Activated T-cell treated with anti-CD3 and anti-CD28 coated beads, Interleukin-2, amount 50 U/mL, for 1 hour (primary cell): ENCODE measurements at places on chromosomes 3 and 15.

DNA sequence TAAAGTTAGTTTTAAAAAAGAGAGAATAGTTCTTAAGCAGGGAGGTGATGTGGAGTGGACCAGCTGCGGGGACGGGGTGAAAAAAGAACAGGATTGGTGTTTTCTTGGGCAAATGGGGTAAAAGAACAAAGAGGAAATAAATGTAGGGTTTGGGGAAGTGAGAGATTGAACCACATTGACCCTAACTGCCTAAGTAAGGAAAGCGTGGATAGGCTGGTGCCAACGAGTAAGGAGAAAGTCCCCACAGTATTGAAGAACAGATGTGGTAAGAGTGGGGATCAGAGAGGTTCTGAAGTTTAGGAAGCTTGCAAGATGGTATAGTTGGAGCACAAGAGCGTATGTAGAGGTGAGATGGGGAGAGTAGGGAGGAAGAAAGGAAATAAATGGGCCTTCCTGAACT, 17.0 kb downstream of the IREB2 start:
- no peak for DNase-seq

DNA sequence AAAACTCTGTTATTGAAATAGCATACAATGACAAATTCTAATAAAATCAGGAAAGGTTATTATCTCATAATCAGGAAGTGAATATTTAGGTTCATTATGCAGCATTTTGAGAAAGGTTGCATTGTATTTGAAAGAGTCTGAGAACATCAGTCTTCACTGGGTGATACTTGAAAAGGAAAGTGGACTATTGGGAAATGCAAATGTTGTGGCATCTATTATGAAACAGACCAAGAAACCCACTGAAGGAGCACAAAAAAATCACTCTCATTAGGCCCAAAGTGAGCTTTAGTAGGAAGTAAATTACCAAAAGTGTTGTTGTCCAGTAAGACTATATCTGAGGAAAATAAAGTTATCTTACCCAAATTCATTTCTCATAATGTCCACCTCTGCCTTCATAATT, 90.8 kb downstream of the ZPLD1 start:
- no peak for DNase-seq

DNA sequence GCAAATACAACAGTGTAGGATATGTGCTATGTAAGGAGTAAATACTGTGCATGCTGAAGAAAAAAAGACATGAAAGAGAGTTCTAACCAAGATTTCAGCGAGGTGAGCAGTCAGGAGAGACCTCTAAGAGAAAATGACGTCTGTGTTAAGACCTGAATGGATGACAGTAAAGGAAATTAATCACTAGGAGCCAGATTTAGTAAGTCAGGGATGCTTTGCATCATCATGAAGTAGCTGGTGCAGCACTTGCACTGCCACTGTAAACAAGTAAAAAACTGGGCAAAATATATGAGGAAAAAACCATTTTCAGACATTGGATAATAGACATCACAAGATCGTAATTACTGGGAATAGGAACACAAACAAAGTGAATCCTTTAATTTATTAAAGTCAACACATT, 32.6 kb downstream of the RTP4 start:
- no peak for DNase-seq

- no peak for DNase-seq
Observed at GRCh38 chr3:162072656-162073164, 576.1 kb downstream of the OTOL1 start.

GRCh38 chr3:157318639-157319288, 117.9 kb upstream of the PTX3 start:
- DNase-seq = no peak

DNA sequence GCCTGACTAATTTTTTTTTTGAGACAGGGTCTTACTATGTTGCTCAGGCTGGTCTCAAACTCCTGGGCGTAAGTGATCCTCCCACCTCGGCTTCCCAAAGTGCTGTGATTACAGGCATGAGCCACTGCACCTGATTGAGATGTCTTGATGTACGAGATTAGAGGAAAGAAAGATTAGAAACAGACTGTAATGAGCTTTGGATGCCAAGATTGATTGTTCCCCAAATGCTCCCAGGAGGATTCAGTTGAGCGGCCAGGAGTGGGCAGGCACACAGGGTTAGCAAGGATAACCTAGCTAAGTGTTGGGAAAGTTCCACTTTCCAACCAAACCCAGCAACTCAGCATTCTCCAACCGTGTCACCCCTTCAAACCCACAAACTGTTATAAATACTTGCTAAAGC, 63.7 kb downstream of the SRGAP3 start:
- DNase-seq = no peak

DNA sequence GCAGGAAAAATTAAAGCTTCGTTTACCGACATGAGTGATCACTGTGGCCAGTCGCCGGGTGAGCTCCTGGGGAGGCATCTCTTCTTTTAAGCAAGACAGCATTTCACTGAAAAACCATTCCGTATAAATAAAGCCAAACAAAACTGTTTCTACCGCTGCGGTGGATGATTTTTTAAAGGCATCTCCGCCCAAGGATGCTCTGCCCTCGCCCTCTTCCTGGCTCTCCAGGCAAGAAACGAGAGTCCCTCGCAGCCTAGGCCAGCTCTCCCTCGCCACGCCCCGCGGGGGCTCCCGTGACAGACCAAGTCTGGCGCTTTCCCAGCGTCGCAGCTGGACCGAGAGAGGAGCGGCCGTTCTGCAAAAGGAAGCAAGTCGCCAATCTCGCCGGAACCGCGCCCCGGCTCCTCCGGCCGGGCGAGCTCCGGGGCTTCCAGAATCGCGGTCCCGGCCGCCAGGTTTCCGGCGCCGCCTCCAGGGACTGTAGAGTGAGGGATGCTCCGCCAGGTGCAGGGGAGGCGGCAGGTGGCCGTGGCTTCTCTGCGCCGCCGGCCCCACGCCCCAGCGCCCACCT, 458 bp downstream of the MCF2L2 start:
- no peak for DNase-seq

GRCh38 chr3:35505181-35505580, 134.1 kb upstream of the ARPP21 start:
- DNase-seq = no peak

GRCh38 chr3:164451072-164451910, 627.0 kb downstream of the SI start:
- no peak for DNase-seq

DNA sequence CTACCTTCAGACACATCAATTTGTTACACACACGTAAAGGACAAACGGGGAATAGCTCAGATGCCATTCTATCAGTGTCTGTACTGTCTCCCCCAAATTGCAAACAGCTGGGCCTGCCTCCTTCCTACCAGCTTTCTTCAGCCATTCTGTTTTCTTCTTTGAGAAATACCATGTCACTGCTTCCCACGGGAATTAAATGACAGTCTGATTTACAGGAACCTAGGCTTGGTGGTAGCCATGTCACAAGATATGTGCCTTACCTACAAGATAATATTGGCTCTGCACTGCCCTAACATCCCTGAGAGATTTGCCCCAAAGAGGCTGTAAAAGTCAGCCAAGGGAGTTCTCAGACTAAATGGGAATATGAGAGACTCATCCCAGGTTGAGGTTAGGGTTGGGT, 308.3 kb downstream of the LRTM1 start:
- no peak for DNase-seq

DNA sequence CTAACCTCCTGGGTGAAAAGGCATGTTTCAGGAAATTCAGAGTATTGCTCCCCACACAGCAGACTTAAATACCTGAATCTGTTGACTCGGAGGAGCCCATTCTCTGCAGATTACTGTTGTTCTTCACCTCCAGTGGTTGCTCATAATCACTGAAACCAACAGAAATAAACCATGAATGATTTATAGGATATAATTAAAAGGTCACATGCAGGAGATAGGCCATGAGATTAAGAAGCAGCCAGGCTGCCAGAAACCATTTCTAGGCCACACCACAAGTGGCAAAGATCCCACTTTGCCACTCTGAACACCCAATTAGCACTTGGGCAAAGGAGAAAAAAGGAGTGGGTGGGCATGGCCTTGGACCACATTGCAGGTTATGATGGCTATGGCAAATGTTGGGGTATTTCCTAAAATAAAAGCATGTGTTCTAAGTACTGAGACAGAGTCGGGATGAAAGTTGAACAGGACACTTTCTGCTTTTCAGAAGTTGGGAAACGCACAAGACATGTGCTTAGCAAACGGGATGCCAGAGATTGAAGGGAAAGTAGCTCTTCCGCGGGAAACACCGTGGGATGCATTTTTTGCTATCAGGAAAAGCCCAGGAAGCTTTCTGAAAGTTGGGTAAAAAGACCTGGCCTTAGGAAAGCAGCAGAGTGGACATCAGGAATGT, 1.5 kb downstream of the CDC25A start:
- no peak for DNase-seq

GRCh38 chr15:70375006-70375431, 277.3 kb upstream of the TLE3 start:
- no peak for DNase-seq

DNA sequence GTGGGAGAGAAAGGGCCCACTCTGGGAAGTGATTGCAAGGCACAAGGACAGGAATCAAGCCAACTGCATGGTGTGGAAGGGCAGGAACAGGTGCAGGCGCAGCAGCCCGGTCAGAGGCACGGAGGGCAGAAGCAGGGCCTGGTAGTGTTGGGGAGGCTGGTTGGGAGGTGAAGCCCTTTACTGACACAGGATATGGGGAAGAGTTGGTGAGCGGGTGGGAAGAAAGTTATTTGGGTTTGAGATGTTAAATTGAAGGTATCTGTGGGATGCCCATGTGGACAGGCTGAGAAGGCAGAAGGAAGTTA, 83.6 kb upstream of the ABHD2 start:
- no peak for DNase-seq

DNA sequence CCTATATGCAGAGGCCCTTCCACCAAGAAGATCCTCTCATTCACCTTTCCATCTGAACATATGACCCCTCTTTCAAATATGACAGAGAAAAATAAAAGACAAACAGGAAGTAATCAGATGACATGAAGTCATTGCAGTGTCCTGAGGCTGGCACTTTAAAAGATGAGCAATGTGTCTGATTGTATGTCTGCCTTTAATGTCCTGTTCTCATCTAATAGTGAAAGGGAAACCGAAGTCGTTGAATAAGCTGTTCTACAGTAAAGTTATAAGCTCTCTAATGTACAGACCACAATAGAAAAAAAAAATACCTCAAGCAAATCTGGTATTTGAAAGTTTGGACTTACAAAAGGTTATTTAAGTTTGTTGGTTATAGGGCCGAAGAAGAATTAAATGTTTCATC, 243.0 kb downstream of the CLSTN2 start:
- DNase-seq = no peak

- DNase-seq = no peak
Observed at GRCh38 chr15:64560998-64561397, 100.6 kb downstream of the ZNF609 start.

DNA sequence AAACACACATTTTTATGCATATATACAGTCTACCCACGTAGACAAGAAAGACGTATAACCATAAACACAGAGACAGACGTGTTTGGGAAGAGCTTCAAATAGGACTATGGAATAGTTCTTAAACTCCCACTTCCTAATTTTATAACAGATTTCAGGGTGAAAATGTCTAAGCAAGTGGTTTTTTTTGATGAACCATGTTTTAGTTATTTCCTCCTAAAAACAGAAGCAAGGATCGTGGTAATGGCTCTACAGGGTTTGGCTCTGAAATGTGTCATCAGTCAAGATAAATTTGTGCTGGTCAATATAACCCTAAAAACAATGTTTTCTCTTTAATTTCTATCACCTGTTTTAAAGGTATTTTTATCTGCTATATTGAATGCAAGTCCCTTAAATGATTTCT, 58.2 kb downstream of the FMN1 start:
- DNase-seq = no peak

DNA sequence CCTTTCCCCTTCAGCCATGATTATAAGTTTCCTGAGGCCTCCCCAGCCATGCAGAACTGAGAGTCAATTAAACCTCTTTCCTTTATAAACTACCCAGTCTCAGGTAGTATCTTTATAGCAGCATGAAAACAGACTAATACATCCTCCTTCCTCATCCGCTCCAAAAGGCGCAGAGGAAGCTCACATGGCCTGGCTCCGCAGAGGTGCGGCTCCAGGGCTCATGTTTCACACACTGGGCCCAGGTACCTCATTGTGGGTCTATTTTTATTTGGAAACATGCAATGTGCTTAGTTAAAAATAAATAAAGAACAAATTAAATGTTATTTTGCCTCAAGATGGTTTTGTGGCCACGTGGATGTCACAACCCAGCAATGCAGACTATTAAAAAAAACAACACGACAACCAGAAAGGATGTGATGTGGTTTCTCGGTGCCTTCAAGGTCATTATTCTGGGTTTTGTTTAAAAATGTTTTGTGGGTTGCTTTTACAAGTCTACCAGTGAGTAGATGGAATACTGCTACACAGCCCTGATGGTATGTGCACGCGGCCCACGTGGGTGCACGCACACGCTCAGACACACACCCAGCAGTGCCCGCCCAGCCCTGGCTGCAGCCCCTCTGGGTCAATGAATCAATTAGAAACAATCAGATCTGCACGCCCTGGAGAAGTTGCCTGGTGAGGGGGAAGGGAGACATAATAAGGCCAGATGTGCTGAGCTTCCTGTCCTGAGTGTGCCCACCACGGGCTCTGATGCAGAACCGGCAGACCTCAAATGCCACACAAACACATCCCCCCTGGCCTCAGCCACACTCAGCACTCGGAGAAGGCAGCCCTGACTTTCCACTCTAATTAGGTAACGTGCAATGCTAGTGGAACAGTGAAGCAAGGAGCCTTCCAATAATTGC, 140.1 kb downstream of the ADAMTS17 start:
- DNase-seq = no peak

- no peak for DNase-seq
Observed at GRCh38 chr3:184571750-184572377, 10.3 kb downstream of the EPHB3 start.

DNA sequence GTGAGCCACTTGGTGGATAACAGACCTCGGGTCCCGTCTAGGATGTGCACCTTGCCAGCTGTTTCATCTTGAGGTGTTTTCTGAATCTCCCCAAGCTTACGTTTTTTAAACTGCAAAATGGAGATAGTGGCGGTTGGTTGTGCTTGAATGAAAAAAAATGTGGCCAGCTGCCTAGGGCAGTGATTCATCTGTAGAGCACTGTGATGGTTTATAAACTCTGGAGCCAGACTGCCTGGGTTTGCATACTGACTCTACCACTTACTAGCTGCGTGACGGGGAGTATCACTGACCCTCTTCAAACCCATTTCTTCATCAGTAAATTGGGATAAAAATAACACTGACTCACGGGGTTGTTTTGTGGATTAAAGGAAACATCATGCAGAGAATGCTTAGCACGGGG, 159.1 kb downstream of the CHL1 start:
- no peak for DNase-seq

DNA sequence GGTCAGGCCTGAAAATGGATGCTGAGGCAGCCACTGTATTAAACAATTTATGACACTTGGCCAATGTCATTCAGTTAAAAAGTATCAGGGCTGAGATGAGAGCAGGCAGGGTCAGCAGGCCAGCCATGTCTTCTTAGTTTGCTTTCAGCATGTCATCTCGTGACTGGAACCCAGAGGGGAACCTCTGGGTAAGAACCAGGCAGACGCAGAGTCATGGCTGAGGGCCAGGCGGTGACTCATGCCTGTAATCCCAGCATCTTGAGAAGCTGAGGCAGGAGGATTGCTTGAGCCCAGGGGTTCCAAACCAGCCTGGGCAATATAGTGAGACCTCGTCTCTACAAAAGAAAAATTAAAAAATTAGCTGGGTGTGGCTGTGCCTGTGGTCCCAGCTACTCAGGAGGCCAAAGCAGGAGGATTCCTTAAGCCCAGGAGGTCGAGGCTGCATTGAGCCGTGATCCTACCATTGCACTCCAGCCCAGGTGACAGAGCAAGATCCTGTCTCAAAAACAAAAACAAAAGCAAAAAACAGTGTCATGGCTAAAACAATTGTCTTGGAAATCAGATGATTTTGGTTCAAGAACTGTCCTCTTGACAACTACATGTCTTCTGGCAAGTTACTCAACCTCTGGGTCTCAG, 11.7 kb downstream of the BCL2L10 start:
- DNase-seq = no peak
